B cell (primary cell): ENCODE measurements at places on chromosomes 1 and 21. TPM values are rescaled to one million over a fixed set of nuclear protein-coding genes. Genes with fewer than 3 reads are reported as not detected.

DNA sequence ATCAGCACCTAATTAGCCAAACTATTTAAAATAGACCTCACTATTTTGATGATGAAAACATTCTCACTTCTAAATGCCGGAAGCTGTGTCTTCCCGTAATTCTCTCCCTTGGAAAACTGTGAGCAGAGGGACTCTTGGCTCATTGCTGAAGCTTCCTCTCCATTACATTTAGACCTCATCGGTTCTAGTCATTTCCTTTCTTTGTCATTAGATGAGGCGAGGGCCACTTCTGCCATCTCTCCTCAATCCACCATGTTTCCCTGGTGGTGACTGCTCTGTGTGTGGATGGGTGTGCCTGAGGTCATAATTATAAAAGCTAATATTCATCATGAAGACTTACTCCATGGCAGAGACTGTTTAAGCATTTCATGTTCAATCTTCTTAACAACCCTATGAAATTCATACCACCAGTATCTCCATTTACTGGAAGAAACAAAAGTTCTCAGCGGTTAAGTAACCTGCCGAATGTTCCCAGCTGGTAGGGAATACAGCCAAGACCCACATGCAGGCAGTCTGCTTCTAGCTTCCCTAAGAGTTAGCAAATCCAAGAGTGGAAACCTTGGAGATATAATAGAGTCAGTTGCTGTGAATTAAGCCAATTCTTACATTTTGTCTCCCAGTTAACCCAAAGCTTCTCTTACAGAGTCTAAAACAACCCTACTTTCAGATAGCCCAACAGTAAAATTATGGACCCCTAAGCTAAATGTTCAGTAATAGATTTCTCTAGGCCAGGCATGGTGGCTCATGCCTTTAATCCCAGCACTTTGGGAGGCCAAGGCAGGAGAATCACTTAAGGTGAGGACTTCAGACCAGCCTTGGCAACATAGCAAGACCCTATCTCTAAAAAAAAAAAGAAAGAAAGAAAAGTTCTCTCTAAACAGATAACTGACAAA, 156.2 kb downstream of the ZBTB18 start:
- no peaks in the 10 kb centered on the region for H3K27me3 ChIP-seq
- H3K36me3 ChIP-seq = no peaks in the 10 kb centered on the region
- H3K4me1 ChIP-seq = peaks cover 8% of the 10 kb centered on the region
- H3K4me3 ChIP-seq = no peak overlapping the region
- H3K27ac ChIP-seq = no peak overlapping the region

DNA sequence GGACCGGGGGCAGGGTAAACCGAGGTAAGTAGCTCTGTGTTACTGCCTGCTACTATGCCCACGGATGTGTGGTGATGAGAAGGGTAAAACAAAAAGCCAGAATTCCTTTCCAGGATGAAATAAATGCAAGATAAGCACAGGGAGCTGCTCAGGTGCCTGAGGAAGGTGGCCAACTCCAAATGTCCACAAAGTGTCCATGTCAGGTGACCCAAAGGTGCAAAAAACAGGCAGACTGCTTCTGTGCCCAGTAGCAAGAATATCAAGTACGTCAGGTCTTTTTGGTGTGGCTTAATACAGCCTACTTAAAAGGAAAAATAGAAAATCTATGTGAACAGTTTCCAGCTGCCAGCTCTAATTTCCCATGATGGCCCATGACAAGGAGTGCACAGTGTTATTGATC, 279.3 kb downstream of the SETD4 start:
- no peak overlapping the region for H3K4me3 ChIP-seq
- no peaks in the 10 kb centered on the region for H3K4me1 ChIP-seq

Gene CELF3
- total RNA-seq = not detected in 2 replicates

Gene CYP4Z1
- not detected in 2 replicates for total RNA-seq

GRCh38 chr1:177959811-177960515, 9.9 kb downstream of the SEC16B start:
- H3K27me3 ChIP-seq = no peaks in the 10 kb centered on the region
- H3K36me3 ChIP-seq = no peaks in the 10 kb centered on the region
- no peak for DNase-seq
- no peak overlapping the region for H3K27ac ChIP-seq
- no peak overlapping the region for H3K4me3 ChIP-seq
- H3K4me1 ChIP-seq = no peaks in the 10 kb centered on the region
